Fibroblast of pulmonary artery (primary cell): ENCODE measurements at places on chromosomes 6 and 20.

GRCh38 chr6:34540222-34540621 is 15.9 kb downstream of the SPDEF start:
- no peak for DNase-seq

- DNase-seq = peak; percentile 49
Observed at GRCh38 chr6:134909701-134910592, 40.0 kb downstream of the ALDH8A1 start.

- no peak for DNase-seq
Observed at GRCh38 chr20:40933758-40934157, 94.9 kb upstream of the TOP1 start.

GRCh38 chr20:53028337-53029007 is 56.3 kb downstream of the TSHZ2 start:
- DNase-seq = no peak

GRCh38 chr20:19027971-19028370 is 184.5 kb upstream of the SLC24A3 start:
- no peak for DNase-seq

GRCh38 chr20:2593756-2594155 is 57.4 kb downstream of the TMC2 start:
- DNase-seq = no peak

DNA sequence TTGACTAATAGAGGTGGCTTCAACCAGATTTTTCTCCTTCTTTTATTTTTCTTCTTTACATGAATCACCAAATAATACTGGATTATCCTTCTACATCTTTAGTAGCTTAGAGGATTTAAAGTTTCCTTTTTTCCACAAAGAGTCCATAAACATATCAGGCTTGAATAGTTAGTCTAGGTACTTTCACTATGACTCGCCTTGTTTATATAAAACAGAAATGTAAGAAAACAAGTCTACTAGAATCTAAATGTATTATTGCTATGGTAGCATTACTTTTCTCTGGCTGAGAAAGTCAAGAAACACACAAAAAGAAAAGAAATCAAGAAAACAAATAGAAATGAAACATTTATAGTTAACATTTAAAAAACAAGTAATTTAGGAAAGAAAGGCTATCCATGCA is 215.2 kb downstream of the PTPRK start:
- DNase-seq = no peak
